ENCODE measurements at places on chromosomes 6 and 20. TPM values are rescaled to one million over a fixed set of nuclear protein-coding genes. Genes with fewer than 3 reads are reported as not detected.

The SLC22A1 gene
- total RNA-seq: 0.67 TPM

The PNLDC1 gene
- 0.17 TPM for total RNA-seq

The VSX1 gene
- total RNA-seq: not detected

The LRRC73 gene
- total RNA-seq: 0.52 TPM

The PCK1 gene
- total RNA-seq: not detected
